ENCODE measurements at places on chromosomes 12 and 14.
A peak's percentile ranks its signal among the peaks of the same experiment; 100 is the strongest.

DNA sequence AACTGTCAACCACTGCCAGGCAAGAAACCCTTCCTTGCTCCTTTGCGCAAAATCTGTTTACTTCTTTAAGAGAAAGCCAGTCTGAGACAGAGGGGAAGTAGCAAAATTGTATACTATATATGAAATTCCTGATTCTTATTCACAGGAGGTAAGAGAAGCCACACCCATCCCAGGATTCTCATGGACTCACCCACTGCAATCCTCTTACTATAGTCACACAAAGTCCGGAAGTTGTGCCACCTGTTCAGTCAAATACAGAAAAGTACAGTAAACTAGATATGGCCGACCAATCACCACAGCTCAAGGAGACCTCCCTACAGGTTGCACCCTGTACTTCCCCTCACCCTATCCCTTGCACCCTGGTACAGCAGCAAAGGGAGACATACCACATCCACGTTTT, 2.9 kb downstream of the PRMT5 start:
- no peak for DNase-seq

DNA sequence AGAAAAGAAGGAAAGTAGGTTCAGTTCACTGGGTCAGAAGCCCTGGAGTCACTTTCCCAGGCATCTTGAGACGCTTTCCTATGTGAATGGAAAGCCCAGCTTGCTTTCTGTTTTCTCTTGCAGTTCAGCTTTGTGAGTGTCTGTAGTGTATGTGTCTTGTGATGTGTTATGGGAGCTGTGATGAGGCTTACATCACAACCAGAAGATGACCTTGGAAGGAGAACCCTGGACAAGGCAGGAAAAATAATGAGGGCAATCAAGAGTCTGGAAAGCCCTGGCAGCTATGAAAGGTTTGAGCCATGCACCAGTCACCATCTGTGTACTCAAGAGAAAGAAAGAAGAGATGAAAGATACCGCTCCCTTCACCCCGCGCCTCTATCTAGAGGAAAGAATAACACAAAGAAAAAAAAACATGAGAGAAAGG, 35.2 kb upstream of the PTGR2 start:
- DNase-seq, result peak; percentile 74

DNA sequence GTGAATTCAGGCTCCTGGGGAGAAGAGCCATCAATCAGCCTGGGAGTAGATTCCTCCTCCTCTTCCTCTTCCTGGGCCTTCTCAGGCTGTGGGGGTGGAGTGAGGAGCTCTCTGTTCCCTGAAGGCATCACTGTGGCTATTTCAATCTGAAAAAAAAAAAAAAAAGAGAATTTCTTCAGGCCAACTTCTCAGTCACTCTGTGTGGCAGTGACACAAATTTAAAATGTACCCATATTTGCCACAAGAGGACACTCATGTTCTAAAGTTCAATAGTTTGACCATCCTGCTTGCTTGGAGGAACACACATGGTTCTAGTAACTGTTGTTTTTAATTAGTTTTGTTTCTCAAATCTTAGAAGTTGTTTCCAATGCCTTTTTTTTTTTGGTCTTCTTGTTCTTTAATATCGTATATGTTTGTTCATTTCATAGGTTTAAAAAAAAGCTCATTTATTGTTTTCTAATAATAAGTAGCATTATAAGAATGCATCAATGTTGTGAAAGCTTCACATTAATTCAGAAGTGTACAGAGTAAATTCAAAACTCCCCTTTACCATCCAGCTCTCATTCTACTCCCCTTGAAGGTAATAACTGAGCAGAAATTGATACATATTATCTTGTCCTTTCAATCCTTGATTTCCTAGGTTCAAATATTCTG, 23.3 kb upstream of the CCER1 start:
- DNase-seq, result peak; percentile 87

DNA sequence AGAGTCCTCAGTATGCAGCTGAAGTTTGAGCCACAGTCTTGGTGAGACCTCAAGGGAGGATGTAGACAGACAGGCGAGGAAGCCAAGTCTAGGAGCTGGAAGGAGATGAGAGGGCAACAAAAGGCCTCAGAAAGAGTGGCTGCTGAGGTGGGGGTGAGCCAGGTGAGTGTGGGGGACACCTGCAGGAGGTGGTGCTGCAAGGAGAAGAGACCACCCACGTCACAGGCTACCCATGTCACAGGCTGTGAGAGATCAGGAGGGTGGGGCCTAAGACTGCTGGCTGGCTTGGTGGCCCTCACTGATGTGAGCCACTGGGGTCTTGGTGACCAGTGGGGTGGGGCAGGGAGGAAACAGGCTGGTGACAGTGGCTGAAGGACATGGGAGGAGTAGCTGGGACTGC, 97.3 kb downstream of the KIF26A start:
- no peak for DNase-seq

DNA sequence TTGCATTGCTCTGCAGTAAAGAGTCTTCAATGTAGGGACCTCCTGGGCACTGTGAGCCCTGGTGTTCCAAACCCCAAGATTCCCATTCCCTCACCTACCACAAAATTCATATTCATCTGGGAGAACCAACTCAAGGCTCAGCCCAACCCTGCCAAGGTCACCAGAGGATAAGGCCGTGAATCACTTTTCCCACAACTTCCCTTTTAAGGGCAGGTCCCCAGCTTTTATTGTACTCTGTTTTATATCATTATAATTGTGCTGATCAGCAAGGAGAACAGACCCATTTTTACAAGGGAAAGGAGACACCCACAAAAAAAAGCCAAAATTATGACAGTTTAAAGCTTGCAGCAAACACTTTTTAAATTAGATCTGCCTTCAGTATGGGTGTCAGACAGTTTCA, 363.0 kb upstream of the FKBP4 start:
- no peak for DNase-seq

DNA sequence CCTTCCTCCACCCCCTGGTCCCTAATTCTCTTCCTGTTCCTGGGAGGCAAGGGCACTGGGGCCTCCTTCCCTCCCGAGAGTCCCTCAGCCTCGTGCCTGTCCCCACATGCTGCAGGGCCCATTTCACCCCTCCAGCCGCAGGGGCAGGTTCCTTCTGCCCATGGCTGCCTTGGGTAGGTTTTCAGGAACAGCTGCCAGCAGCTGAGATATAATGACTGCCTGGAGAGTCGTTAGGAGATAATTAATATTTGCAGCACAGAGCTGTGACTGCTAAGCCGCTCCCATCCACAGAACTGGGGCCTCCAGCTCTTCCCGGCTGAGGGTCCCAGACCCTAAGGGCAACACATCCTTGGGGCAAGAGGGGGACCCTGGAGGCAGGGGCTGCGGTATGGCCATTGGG, 211.9 kb upstream of the LHX5 start:
- DNase-seq, result no peak

DNA sequence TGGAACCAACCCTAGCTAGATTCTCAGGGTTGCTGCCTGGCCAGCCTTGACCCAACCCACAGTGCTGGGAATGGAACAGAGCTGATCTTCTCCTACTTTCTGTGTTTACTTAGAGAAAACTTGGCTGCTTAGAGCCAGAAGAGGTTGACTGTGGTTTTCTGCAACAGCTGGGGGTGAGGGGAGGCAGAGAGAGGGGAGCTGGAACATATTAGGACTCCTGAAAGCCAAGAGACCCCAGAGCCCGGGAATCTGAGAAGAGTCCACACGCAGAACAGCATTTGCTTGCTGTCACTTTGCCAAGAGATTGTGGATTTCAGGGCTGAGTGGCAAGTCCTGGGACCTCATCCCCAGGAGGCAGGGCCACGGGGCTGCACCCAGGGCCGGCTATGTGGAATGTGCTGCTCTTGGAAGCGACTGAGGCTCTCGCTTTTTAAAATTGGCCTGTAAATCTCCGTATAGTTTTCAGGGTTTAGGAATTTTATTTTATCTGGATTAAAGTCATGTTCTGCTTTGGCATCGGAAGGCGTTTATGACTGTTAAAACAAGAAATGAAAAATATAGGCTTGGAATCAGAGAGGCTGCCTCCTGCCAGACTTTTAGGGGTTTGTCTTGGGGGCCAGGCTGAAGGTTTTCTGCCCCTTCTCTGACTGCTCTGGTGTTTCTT, 22.3 kb upstream of the MED13L start:
- DNase-seq, result peak; percentile 82

DNA sequence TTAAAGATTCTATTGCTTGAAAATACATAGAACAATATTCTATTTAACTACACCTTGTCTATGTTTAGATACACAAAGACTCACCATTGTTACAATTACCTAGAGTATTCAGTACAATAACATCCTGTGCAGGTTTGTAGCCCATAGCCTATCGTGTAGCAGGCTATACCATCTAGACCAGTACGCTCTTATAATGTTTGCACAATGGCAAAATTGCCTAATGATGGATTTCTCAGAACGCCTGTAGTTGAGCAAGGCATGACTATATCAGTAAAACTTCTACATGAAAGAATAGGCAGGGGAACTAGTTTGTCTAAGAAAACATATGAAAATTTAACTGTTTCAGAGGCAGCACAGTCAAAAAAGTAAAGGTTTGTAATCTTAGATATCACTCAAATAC, 375.9 kb downstream of the DAD1 start:
- peak; percentile 14 for DNase-seq

GRCh38 chr14:61102549-61103466, 121.8 kb downstream of the SLC38A6 start:
- no peak for DNase-seq

DNA sequence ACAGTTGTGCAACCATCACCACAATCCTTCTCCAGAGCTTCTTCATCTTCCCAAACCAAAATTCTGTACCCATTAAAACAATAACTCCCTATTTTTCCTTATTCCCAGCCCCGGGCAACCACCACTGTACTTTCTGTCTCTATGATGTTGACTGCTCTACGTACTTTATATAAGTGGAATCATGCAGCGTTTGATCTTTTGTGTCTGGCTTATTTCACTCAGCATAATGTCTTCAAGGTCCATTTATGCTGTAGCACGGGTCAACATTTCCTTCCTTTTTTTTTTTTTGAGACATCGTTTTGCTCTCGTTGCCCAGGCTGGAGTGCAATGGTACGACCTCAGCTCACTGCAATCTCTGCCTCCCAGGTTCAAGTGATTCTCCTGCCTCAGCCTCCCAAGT, 162.7 kb upstream of the GSC start:
- DNase-seq, result no peak

GRCh38 chr14:36439766-36440165, 80.3 kb downstream of the NKX2-1 start:
- no peak for DNase-seq

Measured in fibroblast of lung (primary cell).